Stimulated activated CD8-positive, alpha-beta memory T cell treated with anti-CD3 and anti-CD28 coated beads, Interleukin-4, amount 100 ng/mL, for 4 hours (primary cell): ENCODE measurements at places on chromosomes 1 and 21.

DNA sequence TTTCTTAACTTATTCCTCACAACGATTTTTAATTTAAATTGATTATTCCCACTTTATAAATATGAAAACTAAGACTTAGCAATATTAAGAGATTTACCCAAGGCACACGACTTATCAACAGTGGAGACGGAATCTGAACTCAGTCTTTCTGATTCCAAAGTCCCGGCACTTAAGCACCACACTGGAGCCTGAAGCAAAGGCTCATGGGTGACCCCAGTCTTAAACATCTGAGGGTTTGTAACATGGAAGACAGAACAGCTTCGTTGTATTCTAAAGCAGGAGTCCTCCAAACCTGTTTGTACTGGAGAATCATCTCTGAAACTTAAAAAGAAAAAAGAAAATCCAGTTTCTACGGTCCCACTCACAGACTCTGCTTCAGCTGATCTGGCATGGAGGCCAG, 519.5 kb downstream of the SMYD3 start:
- no peak for DNase-seq

GRCh38 chr1:219790834-219791615, 137.3 kb downstream of the SLC30A10 start:
- DNase-seq, result no peak

GRCh38 chr1:194309697-194310096, 1123.3 kb upstream of the B3GALT2 start:
- DNase-seq, result no peak

DNA sequence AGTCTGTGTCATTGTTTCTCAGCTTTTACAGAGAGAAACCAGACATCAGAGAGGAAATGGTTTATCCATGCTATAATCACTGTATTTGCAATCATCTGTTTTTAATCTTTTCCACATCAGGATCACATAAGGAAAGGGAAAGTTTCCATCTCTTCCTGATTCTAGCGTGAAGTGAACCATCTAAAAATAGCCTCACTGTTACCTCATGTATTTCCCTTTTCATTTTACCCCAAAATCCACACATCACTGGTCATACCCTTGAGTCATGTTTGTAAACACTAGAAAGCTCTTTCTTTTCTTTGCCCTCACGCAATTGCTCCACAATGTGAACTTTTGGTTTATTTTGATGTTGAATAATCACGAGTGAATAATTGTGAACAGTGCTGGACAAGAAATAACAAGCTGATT, 146.0 kb downstream of the PLA2G4A start:
- DNase-seq, result no peak

- peak; percentile 22 for DNase-seq
These were observed 956 bp downstream of the CPLANE2 start for GRCh38 chr1:16235944-16236510.

GRCh38 chr1:219660666-219661463, 48.0 kb upstream of the ZC3H11B start:
- DNase-seq, result no peak

DNA sequence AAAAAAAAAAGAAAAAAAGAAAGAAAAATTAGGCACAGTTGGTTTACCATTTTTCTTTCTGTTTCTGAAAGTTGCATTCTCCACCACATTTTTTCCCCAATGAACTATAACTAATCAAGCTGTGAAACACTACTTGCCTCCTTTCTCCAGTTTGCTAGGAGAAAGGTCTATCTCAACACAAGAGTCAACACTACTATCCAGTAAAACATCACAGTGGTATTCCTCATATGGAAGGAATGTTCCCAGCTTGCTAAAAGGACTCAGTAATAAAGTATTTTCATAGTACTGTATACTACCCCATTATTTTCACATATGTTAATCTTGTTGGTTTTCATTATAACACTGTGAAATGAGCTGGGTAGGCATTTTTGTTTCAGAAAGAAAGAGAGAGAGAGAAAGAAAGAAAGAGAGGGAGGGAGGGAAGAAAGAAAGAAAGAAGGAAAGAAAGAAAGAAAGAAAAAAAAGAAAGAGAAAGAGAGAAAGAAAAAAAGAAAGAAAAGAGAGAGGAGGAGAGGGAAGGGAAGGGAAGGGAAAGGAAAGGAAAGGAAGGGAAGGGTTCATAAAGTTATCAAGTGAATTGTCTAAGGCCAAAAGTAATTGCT, 7.9 kb downstream of the PTGER3 start:
- no peak for DNase-seq

DNA sequence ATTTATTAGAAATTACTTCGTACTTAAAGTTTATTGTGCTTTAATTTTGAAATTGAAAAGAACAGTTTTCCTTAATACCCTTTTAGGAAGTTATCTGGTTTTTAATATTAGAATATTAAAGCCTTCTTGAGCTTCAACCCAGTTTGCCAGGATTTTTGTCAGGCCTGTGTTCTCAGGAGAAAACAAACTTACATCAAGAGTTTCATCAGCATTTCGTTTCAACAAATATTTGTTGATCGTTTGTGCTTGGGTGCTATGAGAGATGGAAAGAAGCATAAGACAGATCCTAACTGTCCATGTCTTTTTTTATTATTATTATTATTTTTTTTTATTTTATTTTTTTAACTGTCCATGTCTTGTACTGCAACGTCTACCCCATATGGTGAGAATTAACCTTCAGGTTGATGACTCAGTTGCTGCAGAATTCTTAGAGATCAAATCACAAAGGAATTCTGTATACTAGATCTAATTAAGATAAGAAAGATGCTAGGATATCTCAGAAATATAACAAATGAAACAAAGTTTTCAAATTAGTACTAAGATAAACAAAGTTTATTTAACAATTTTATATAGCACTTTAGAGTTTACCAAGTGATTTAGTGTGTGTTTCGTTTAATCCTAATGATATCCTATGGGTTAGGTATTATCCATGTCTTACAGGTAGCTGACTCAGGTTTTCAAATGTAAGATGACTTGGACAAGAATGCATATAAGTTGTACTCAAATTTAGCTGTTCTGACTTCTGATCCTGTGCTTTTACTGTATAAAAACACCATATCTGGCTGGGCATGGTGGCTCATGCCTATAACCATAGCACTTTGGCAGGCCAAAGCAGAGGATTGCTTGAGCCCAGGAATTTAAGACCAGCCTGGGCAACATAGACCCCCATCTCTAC, 14.3 kb downstream of the FBXO28 start:
- no peak for DNase-seq

- DNase-seq, result no peak
These were observed 75.2 kb downstream of the GLIS1 start for GRCh38 chr1:53663529-53664300.
